ENCODE measurements at places on chromosomes 6 and 20.

GRCh38 chr6:152093711-152094110 is 286.2 kb downstream of the ESR1 start:
- DNase-seq: no peak

- DNase-seq: no peak
These were observed 88.6 kb downstream of the LINC00237 start for GRCh38 chr20:21017528-21018085.

DNA sequence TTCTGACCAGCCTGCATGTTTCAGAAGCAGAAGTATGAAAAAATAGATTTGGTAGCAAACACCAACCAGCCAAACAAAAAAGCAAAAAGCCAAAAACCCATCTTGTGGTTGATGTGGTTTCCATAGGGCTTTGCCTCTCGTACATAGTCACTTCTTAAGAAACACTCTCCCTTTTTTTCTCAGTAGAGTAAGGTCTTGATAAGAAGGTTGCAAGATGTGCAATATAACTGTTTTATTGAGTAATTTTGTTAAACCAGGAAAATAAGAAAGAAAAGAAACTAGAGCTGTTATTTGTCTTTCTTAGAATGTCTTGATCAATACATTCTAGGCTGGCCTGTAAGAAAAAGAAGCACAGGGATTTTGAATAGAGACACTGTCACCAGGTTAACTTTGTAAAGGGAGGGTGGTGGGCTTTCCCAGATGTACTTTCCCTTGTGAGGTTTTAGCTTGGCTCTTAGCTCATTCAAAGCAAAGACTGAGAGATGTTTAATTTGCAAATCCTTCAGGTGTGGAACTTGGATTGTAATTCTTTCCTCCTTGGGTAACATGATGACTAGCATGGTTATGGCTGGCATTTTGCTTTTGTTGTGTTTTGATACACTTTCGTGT is 49.7 kb downstream of the AKAP12 start:
- no peak for DNase-seq

GRCh38 chr6:13528232-13528631 is 40.8 kb upstream of the GFOD1 start:
- DNase-seq: no peak

- no peak for DNase-seq
These were observed 38.4 kb downstream of the VSTM2L start for GRCh38 chr20:37941332-37941731.

- DNase-seq: no peak
These were observed 194.9 kb upstream of the SMLR1 start for GRCh38 chr6:130632277-130632676.

GRCh38 chr6:108383981-108384380 is 89.1 kb downstream of the AFG1L start:
- DNase-seq: no peak

- peak; percentile 74 for DNase-seq
These were observed at the start of gene KIAA1755 for GRCh38 chr20:38260378-38261053. TSS of gene KIAA1755 (minus strand) at chr20:38260735. CDS start at chr20:38260500, 235 bp downstream.

GRCh38 chr6:14925025-14925698 is 320.7 kb upstream of the JARID2 start:
- no peak for DNase-seq

DNA sequence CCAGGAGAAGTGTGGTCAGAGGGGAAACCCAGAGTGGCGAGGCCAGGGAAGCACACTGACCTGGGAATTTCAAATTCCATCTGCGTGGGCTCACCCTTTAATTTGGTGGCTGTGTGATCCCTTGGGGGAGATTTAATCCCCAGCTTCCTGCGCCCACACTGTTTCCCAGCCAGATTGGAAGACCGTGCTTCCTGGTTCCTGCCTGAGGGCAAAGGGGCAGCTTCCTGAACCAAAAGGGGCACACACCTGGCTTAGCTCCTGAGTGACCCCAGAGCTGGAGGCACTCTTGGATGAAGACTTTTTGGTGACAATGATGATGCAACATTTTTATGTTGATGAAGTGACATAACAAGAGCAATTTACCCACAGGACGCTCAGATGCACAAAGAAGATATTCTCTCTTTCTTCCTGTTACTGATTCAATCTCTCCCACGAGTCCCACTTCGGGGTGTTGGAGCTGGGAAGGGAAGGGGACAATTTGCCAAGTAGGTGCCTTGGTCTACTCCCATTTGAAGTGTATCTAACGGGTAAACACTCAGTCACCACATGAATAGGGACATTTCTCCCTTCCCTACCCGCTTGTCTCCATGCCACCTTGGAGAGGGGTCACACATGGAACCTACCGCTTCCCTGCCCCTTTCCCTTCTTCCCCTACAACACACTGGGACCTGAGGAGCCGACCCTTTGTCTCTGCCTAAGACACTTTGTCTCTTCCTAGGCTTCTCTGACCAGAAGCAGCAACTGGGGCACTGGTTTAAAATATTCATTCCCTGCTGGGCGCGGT is 28.6 kb upstream of the CDKN1A start:
- DNase-seq: no peak

- DNase-seq: no peak
These were observed 289.5 kb upstream of the SGK1 start for GRCh38 chr6:134607411-134607810.

DNA sequence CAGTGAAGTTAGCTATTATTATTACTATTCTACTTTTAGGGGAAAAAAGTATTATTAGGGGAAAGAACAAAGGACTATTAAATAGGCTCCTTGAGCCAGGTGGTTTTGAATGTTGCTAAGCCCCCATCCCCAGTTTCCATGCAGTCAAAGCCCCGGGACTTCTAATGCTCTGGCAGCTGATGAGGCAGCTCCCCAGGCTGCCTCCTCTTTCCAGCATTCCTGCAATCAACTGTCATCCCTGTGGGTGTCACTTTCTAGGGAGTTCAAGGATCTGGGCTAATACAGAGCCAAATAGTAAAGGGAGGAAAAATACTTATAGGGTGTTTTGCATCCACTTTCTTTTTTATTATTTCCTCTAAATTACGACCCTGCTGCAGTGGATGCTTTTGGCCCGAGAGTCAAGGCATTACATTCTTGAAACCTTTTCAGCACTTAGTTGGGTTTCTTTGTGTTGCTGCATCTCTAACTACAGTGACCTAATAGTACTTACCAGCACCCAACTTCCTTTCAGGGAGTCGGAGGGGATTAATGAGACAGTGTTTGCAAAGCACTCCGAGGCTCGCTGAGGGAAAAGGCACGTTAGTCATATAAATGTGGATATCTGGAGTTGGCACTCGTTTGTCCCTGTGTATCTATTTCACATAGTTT is 303.9 kb upstream of the MAP3K7 start:
- DNase-seq: no peak

GRCh38 chr6:81838031-81838430 is 85.5 kb upstream of the TENT5A start:
- no peak for DNase-seq

DNA sequence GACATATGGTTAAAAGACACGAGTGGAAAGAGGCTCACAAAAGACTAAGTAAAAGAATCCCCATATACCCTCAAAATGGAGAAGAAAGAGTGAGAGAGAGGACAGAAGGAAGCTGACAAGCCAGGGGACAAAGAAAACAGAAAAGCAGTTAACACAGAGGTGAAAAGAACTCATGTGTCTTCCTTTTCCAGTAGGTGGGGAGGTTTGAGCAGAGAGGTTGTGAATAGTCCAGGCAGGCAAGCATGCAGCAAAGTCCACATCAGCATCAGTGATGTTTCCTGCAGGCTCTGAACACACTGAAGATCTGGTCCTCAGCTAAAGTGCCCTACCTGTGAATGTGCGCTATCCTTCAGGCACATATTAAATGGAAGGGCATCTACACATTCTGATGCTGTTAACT is 196.5 kb upstream of the IRAK1BP1 start:
- DNase-seq: no peak

- DNase-seq: no peak
These were observed 325.6 kb upstream of the RUNX2 start for GRCh38 chr6:45002390-45003105.

DNA sequence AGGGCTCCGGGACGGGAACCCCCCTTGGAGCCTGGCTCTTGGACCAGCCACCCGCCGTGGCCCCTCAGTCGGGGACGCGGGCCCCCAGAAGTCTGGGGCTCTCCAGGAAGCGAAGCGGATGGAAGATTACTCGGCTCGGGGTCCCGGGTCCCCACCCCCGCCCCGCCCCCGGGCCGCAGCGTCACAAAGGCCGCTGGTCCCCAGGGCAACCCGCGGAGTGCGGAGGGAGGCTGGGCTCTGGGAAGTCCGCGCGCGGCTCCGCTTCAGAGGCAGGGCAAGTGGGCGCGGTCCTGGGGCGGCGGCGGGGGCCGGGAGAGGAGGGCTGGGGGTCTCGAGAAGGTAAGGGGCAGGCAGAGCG is at the start of gene FNDC11:
Gene FNDC11 (plus strand): TSS at position 227 of the 358 bp plus-strand sequence. CDS start 1,505 bp downstream, outside the sequence.
- peak; percentile 79 for DNase-seq

DNA sequence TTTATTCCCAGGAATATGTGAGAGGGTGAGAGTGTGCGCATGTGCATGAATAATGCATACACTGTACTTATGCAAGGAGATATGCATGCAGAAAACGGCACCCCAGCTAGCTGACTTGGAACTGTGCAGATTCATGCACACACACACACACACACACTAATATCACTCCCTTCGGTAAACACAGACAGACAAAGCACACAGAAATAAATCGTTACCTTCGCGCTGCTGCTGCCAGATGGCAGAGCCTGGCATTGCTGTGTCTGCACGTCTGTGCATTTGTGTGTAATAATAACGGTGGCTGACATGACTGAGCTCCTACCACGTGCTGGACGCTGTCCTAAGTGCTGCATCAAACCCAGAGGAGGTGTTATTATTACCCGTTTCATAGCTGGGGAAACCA is 36.8 kb downstream of the PREX1 start:
- no peak for DNase-seq

- DNase-seq: no peak
These were observed 1028.5 kb downstream of the KIF16B start for GRCh38 chr20:15544742-15545141.

DNA sequence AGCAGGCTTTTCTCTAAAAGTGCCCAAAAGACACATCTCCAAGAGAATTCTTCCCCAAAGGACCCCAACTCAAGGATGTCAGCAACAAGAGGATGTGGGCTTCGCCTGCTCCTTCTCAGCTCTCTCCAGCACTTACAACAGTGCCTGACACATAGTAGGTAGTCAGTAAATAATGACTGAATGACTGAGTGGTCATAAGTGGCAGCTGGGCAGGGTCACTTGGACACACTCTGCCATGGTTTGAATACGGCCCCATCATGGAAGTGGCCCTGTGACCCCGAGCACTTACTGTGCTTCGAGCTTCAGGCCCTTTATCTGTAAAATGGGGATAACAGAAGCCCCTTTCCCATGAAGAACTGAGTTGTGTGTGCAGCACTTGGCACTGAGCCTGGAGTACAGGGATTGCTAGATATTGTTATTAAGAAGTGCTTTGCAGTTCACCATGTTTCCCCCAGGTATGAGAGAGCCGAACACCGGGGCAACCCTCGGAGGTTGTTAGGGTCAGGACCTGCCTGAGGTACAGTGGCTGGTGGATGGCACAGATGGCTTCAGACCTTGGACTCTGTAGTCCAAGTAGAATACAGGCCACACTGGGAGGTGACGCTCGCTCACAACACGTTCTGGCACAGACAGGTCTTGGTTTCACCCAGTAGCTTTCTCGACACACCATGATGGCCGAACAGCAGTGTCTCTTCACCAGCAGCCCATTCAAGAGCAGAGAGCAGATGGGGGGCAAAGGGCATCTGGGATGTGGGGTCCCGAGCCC is 56.0 kb downstream of the NOL4L start:
- DNase-seq: no peak

DNA sequence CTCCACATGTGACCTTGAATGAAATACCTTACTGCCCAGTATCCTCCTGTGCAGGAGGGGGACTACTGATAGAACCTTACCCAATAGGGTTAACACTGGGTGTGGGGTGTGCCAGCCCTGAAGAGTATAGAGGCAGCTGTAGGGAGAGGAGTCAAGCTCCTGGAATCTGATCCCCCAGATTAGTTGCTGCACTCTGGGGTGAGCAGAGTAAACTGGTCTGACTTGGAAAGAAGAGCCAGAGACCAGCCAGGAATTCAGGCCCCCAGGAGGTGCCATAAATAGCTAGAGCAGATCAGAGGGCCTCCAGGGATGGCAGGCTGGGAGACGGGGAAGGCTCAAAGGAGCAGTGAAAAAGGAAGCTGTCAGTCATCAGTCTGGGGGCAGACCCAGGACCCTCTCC is 3.5 kb upstream of the APOBEC2 start:
- DNase-seq: no peak

- DNase-seq: no peak
These were observed 192.5 kb upstream of the MCHR2 start for GRCh38 chr6:100186552-100186951.

- DNase-seq: no peak
These were observed 36.4 kb upstream of the SYNJ2 start for GRCh38 chr6:157944983-157945931.

DNA sequence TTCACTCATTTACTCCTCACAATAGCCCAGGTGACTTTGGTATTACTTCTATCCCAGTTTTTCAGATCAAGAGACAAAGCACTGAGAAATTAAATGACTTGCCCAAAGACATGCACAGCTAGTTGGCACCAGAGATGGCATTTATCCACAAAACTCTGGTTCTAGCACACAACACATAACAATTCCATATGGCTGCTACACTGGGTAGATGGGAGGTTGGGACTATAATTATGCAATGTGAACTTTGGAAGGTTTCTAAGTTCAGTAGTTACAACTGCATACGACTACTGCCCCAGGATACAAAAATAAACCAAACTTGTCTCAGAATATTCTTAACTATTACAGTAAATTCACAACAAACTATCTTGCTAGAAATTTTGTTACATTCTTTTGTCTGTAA is 54.2 kb upstream of the MLIP start:
- no peak for DNase-seq

- DNase-seq: no peak
These were observed 125.8 kb upstream of the ENPP5 start for GRCh38 chr6:46296586-46296985.

- no peak for DNase-seq
These were observed 70.2 kb downstream of the LYRM4 start for GRCh38 chr6:5190507-5190906.

DNA sequence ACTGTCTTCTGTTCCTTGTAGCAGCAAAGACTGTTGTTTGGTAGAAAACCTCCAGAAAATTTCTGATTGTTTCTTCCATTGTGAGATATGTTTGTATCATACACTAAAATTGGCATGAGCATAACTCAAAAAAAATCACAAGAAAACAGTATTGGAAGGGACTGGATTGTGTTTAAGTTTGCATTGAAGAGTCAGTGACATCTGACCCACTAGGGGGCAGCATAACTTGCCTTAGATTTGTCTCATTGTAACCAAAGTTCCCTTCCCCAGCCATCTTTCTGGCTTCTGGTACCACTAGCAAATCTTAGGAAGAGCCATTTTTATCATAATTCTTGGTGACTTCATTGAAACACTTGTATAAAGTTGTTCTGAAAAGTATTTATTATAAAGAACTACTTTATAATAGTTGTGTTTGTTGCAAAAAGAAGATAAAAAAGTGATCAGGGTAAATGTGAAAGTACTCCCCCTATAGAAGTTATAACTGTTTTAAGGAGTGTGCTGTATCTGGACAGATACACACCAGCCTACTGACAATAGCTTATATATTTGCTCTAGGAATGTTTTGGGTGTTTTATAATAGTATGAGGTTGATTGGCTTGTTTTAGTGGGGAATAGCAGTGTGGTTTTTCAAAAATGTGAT is 7.7 kb downstream of the CSTF1 start:
- no peak for DNase-seq

- no peak for DNase-seq
These were observed 58.4 kb downstream of the PDE7B start for GRCh38 chr6:135909737-135910387.

Measured in sciatic nerve (tissue), 2 donors.